ENCODE measurements at places on chromosomes 7 and 10. TPM values are rescaled to one million over a fixed set of nuclear protein-coding genes. Genes with fewer than 3 reads are reported as not detected.

DNA sequence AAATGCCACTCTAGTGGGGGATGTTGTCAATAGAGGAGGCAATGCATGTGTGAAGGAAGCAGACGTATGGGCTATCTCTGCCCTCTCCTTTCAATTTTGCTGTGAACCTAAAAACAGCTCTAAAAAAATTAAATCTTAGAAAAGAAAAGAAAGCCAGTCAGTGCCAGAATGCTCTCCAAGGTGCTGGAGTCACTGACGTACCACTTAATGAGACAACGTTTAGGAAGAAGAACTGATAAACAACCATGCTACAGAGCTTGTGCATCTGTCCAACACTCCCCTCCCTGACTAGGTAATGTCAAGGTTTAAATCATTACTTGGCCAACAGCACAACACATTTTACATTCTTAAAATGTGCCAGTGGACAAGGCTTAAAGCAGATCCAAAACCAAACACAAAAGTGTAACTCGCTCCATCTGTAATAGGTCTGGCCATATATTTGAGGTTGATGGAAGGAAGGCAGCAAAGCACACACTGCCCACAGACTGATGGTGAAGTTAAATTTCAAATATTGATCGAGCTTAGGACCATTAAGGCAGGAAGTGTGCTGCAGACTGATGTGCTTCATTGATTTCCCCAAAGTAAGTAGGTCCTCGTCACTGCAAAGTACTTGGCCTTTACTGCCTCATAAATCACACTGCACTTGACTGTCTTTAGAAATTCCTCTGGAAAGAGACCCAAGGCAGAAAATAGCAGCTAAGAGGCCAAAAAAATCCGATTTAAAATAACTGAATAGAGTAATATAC is 15.5 kb downstream of the ARMH3 start:
- DNase-seq = no peak

DNA sequence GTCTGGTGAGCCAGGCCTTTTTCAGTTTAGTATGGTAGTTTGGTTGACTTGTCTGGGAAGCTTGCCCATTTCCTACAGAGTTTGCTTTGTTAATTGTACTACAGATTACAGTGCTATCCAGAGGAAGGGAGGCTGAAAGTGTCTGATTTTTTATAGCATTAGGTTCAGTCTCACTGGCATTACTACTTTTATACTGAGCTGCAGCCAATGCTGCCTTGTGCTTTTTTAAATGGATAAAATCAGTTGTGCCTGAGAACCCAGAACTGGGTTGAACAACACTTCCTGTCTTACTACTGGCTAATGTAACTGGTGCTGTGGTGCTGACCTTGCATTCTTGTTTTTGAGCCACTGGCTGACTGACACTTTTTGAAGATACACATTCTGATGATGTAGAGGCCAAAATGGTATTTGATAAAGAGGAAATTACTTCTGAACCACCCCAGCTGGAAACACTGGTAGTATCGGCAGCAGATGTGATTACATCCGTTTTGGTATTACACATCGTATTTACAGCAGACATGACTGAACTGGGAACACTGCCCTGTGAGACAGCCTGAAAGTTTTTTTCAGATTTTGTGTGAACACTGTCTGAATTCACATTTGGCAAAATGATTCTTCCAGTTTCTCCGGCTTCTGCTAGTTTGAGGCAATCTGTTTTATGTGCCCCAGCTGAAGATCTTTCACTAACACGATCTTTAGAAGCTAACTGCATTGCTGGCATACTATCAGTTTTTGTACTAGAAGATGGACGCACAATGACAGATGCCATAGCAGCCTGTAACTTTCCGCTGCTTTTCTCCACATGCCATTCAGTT is 74.1 kb downstream of the NRBF2 start:
- peak; percentile 64 for DNase-seq

GRCh38 chr7:51029131-51029530 is 246.4 kb upstream of the GRB10 start:
- no peak for DNase-seq

GRCh38 chr10:95266674-95267095 is 24.1 kb downstream of the PDLIM1 start:
- DNase-seq = no peak

DNA sequence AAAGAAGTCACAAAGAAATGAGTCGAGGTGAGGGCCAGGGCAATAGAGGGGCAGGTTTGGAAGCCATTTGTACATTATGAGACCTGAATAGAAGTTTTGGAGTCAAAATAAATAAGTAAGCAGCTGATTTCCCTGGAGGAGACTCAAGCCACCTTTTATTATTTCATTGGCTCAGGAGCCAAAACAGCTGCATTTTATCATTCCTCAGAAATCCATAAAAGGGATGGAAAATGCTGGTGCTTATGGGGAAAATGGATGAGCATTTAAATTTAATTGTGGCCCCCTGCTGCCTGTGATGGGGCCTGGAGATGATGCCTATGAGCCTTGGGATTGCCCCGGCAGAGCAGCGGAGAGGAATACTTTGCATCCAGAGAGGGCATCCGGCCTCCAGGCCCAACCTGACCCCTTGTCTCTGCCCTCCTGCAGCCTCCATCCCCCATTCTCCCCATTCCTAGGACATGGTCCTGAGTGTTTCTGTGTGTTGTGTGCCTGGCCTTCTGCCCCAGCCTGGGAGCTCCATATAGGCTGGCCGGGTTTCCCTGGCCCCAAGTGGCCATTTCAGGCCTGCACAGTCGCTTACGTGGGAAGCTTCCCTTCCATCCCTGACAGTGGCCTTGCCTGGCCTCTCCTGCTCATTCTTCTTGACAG is 296.8 kb upstream of the ZMIZ1 start:
- DNase-seq = no peak

- peak; percentile 69 for DNase-seq
Observed at GRCh38 chr10:110857265-110858171, 14.2 kb upstream of the PDCD4 start.

DNA sequence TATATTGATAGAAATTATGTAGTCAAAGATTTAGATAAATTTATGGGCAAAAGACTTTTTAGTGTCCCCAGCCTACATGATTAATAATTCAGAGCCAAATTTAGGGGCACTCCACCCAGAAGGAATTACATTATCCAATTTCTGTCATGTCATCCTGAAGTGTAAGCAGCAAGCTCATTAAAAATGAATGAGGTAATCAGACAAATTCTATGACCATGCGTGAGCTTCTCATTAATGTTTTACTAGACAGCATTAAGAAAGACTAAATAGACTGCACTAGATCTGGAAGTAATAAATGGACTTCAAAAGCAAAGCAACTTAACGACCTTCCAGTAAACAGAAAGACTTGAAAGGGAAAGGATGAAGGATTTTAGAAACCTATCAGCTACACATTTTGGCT is 22.7 kb upstream of the TRUB1 start:
- DNase-seq = no peak

DNA sequence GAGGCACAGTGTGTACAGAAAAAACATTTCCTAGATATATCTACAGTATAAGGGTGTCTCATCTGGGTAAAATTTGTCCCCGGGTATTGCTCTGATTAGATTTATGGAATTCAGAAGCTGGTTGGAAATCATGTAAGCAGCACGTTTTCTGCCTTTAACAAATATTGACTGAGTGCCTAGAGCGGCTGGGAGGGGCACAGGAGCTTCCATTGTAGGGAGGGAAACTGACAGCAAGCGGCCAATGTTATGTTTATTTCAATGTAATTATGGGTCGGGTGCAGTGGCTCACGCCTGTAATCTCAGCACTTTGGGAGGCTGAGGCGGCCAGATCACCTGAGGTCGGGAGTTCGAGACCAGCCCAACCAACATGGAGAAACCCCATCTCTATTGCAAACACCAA is 4.4 kb upstream of the RFC2 start:
- DNase-seq = no peak

DNA sequence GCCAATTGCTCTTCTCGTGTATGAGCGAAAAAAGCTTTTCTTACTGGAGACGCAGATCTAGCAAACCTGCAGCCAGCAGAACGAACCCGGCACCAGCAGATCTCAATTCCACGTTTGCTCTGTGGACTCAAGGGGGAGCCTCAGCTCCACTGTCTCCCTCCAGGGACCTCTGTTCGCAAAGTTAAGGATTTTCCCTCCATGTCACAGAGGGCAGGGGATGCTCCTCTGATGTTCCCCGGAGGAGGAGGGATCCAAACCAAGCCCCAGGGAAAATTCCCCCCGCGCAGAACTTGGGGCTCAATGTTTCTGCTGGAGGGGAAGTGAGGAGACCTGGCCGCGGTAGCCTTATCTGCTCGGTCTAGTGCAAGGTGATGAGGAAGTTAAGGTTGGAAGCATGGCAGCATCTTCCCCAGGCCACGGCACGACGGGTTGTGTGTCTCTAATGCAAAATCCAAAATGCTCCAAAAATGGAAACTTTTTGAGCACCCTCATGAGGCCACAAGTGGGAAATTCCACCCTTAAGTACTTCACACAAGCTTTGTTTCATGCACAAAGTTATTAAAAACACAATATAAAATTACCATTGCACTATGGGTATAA is 9.0 kb downstream of the IQCE start:
- DNase-seq = no peak

DNA sequence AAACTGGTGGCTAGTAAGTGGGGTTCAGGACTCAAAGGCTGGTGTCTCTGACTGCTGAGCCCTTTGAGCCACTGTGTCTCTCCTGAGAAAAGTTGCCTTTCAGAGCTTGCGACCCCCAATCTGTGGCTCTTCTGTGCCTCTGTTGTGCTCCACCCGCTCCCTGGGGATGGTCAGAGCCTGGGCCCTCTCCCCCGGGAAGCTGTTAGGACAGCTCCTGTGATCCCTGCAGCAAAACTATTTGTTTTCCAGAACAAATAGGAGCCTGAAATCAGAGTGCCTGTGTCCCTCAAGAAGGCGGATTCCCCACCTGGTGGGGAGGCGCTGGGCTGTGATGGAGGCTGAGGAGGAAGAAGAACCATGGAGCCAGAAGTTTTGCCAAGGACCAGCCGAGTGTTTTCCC is 56.4 kb upstream of the MXI1 start:
- no peak for DNase-seq

DNA sequence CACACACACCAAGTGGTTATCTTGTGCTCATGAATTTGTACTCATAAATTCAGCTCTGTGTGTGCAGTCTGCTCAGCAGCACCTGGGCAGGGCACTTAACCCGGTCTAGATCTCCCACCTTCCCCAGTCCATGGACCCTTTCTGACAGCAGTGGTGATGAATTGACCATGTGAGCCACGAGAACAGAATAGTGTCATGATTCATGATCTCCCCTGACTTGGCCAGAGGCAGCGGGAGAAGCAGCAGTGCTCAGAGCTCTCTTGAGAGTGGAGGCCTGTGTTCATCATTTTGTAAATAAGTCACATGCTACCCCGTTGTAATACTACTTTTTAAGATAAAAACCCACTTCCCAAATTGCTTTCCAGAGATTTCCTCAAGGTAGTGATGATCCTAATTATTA is 74.2 kb downstream of the GALNT17 start:
- DNase-seq = no peak

DNA sequence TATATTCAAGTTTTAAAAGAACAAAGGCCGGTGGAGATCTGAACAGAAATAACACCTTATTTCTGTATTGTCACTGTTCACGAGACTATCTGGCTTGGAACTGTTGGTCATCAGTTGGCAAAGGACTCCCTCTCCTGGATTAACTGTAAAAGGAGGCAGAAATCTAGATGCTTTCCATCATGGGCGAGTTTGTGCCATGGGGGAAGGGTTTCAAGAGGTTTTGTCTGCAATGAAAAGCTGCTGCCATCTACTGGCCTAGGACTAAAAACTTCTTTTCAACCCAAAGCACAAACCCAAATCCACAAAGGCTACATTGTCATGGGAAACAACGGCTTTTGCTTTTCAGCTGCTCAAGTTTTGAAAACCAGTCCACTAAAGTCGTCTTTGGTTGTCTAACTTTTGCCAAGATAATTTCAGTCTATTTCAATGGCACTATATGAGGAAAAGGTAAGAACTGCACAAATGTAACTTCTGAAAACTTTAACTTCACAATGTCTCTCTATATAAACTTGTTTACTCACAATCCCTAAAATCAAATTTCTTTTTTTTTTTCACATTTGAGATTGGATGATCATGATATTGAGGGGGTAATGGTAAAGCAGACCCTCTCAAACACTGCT is 196.8 kb downstream of the SKAP2 start:
- peak; percentile 89 for DNase-seq

- no peak for DNase-seq
Observed at GRCh38 chr10:44673245-44673983, 237.7 kb upstream of the TMEM72 start.

DNA sequence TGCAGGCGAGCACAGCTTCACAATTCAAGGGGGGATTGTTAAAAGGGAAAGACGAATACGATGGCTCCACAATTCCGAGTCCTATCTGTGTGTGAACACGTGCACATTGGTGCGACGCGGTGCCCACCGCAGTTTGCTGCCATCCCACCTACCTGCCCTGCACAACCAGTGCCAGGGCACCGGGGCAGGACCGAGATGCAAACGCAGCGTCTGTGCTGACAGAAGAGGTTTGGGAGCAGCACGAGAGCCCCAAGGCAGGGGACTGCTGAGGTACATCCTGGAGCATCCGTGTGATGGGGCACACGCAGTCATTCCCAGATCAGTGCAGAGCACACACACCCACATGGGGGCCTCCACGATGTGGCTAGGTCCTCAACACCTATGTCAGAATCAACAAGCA is 221.3 kb downstream of the DNAJB6 start:
- no peak for DNase-seq

- DNase-seq = no peak
Observed at GRCh38 chr10:102651455-102652169, 7.3 kb downstream of the TRIM8 start.

DNA sequence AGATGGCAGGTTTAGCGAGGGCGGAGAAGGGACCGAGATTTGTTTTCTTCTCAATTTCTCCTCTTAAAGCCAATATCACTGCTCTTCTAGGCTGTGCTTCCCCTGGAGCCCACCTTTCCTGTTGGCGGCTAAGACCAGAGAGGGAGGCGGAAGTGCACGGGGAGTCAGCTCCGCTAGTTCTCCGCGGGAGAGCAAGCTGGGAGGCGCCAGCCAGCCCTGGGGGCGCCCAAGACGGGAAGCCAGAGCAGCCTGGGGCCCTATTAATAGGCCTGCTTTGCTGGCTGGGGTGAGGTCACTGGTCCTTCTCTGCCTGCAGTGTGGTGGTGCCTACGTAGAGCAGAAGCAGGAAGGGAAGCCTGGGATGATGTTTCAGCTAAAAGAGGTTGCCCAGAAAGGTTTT is 61.6 kb downstream of the LSM5 start:
- DNase-seq = no peak

Gene PDZD7
- total RNA-seq = 0.93 TPM

Gene HMX2
- total RNA-seq = not detected

Gene IL15RA
- 24.4 TPM for total RNA-seq

Gene FOXK1
- total RNA-seq = 36.6 TPM

Data from activated CD4-positive, alpha-beta T cell treated with anti-CD3 and anti-CD28 coated beads, Interleukin-2, amount 10 ng/mL, durations not matched to agents 24 days and 14 days (primary cell).